Activated effector memory CD4-positive, alpha-beta T cell treated with anti-CD3 and anti-CD28 coated beads, Interleukin-2, amount 50 U/mL, for 16 hours (primary cell): ENCODE measurements at places on chromosomes 1 and 21.

GRCh38 chr1:12047120-12047876, 15.8 kb upstream of the TNFRSF8 start:
- DNase-seq = peak; percentile 82

- DNase-seq = no peak
Observed at GRCh38 chr1:9331016-9331415, 38.3 kb downstream of the SPSB1 start.

DNA sequence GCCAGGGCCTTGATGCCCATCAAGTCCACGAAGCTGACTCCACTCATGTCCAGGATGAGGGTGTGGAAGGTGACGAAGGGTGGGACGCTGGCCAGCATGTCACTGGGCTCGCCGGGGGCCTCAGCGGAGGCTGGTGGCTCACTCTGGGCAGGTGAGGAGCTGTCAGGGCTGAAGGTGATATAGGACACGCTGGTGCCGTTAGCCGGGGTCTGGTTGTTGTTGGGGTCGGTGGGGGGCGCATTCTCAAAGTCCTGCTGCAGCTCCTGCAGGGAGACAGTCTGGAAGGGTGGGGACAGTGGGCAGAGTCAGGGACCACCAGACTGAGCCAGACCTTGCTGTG, 21.7 kb downstream of the SLC26A9 start:
- DNase-seq = peak; percentile 53

GRCh38 chr1:201025571-201026002, 2.1 kb upstream of the KIF21B start:
- peak; percentile 65 for DNase-seq

- DNase-seq = no peak
Observed at GRCh38 chr1:117013309-117013858, 11.8 kb downstream of the CD101 start.

GRCh38 chr1:29712284-29712651, 475.9 kb downstream of the PTPRU start:
- no peak for DNase-seq

- no peak for DNase-seq
Observed at GRCh38 chr21:46371204-46372013, 47.5 kb downstream of the PCNT start.

- DNase-seq = peak; percentile 90
Observed at GRCh38 chr1:37434292-37435225, 39.8 kb upstream of the ZC3H12A start.

DNA sequence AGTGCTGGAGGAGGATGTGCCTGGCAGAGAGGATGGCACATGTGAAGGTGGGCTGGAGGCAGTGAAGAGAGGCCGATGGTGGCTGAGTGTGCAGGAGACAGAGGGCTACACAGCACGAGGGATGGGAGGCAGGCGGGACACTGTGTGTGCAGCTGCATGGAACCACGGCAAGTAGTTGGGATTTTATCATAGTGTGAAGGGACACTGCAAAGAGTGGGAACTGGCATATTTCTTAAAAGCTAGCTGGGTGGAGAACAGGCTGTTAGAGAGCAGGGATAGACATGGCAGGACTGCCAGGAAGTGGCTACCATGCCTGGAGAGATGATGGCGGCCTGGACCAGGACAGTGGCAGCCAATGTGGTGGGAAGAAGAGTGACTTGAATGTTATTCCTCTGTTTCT, 102.4 kb upstream of the TLR5 start:
- no peak for DNase-seq

- DNase-seq = no peak
Observed at GRCh38 chr1:191699343-191699742, 458.9 kb upstream of the RGS18 start.

GRCh38 chr1:186078245-186078644, 296.8 kb downstream of the TPR start:
- no peak for DNase-seq

DNA sequence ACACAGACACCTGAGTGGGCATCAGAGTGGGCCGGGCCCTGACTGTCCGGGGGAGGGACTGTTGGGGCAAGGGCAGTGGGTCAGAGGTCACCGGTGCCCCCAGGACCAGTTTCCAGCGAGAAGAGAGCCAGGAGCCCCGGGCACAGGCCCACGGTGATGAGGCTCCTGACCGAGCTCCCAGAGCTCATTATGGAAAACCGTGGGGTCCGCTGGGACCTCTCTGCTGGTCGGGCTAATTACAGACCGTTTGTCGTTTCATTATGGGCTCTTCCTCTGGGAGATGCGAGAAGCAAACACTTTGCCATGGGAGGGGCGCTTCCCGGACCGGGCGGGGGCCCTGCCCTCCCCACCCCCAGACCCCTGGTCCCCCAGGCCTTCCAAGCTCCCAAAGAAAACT, 12.0 kb upstream of the TTLL10 start:
- DNase-seq = no peak

- no peak for DNase-seq
Observed at GRCh38 chr1:34625521-34626015, 129.3 kb upstream of the GJB5 start.

DNA sequence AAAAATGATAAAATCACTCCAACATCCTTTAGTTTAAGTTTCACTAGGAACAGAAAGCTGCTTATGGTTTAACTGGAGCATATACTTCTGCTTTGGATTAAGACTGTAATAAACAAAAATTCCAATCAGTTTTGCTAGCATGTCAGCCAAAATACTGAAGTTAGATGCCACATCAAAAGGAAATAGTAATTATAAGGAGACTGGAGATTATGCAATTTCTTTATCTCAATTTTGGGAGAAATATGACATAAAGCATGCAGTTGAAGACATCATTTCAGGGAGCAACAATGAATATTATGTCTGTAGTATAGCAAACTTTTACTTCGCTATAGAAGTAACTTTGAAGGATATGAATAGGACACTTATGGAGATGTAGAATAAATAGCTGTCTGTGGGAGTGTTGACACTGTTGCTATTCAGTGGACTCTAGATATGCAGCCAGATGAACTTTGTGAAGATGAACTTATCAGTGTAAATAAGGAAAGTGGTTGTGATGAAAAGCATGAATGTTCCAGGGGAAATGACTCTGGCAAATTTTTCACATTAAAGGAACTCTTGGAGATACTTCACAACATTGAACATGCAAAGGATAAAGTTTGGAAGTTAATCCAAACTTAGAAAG, 107.8 kb downstream of the RABGAP1L start:
- DNase-seq = no peak

GRCh38 chr21:46063227-46063626, 34.7 kb upstream of the COL6A2 start:
- DNase-seq = no peak

GRCh38 chr1:37944816-37945215, 2.0 kb downstream of the INPP5B start:
- no peak for DNase-seq
